Activated naive CD4-positive, alpha-beta T cell treated with anti-CD3 and anti-CD28 coated beads for 36 hours (primary cell): ENCODE measurements at places on chromosomes 2 and 18. TPM values are rescaled to one million over a fixed set of nuclear protein-coding genes. Genes with fewer than 3 reads are reported as not detected.

Gene PNO1
- total RNA-seq: 14.5 TPM

Gene C2orf80
- not detected for total RNA-seq

Gene DUSP2
- 429 TPM for total RNA-seq

Gene EGR4
- total RNA-seq: 0.12 TPM

Gene POTEJ
- total RNA-seq: not detected

Gene MAPK4
- total RNA-seq: not detected

Gene FAP
- total RNA-seq: not detected

- H3K27me3 ChIP-seq: peaks cover 14% of the 10 kb centered on the region
- no peak within 1 kb of the TSS for H3K27ac ChIP-seq
- DNase-seq: no peak
- H3K4me1 ChIP-seq: no peaks in the 10 kb centered on the region
- H3K36me3 ChIP-seq: no peaks in the 10 kb centered on the region
Measured at GRCh38 chr2:162243294-162243693, at the start of gene FAP. Gene FAP (minus strand): TSS chr2:162243445. CDS start chr2:162243327, 118 bp downstream.

- no peaks in the 10 kb centered on the region for H3K36me3 ChIP-seq
- no peaks in the 10 kb centered on the region for H3K27me3 ChIP-seq
- H3K27ac ChIP-seq: no peak overlapping the region
Measured at GRCh38 chr18:56035546-56035945, 447.6 kb upstream of the TCF4 start.

DNA sequence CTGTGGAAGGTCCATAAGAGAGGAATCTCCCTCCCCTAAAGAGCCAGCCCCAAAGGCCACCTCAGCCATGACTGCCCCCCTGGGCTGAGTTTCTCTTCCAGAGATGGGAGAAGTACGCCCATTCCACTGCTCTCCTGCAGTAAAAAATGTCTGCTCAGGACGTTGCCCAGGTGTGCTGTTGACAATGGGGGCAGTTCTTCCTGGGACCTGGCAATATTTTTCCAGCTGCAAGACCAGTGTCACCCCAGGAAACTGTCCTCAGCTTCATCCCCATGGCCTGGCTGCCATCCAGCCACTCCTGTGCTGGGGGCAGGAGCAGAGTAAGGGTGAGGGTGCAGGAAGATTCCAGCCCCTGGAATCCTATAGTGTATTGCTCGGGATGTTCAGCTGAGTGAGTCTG is 14.3 kb downstream of the CELF4 start:
- no peak overlapping the region for H3K4me3 ChIP-seq
- H3K36me3 ChIP-seq: no peaks in the 10 kb centered on the region
- H3K27me3 ChIP-seq: peaks cover 3% of the 10 kb centered on the region
- H3K27ac ChIP-seq: no peak overlapping the region
- no peak for DNase-seq
- no peaks in the 10 kb centered on the region for H3K4me1 ChIP-seq

- no peak for DNase-seq
- peaks cover 5% of the 10 kb centered on the region for H3K27me3 ChIP-seq
- no peak overlapping the region for H3K27ac ChIP-seq
- H3K4me3 ChIP-seq: no peak overlapping the region
Measured at GRCh38 chr2:192155511-192156118, 39.1 kb downstream of the TMEFF2 start.

- no peak overlapping the region for H3K4me3 ChIP-seq
- no peaks in the 10 kb centered on the region for H3K36me3 ChIP-seq
- DNase-seq: no peak
- peaks cover 87% of the 10 kb centered on the region for H3K27me3 ChIP-seq
Measured at GRCh38 chr2:110741491-110741980, 9.2 kb downstream of the ACOXL start.

DNA sequence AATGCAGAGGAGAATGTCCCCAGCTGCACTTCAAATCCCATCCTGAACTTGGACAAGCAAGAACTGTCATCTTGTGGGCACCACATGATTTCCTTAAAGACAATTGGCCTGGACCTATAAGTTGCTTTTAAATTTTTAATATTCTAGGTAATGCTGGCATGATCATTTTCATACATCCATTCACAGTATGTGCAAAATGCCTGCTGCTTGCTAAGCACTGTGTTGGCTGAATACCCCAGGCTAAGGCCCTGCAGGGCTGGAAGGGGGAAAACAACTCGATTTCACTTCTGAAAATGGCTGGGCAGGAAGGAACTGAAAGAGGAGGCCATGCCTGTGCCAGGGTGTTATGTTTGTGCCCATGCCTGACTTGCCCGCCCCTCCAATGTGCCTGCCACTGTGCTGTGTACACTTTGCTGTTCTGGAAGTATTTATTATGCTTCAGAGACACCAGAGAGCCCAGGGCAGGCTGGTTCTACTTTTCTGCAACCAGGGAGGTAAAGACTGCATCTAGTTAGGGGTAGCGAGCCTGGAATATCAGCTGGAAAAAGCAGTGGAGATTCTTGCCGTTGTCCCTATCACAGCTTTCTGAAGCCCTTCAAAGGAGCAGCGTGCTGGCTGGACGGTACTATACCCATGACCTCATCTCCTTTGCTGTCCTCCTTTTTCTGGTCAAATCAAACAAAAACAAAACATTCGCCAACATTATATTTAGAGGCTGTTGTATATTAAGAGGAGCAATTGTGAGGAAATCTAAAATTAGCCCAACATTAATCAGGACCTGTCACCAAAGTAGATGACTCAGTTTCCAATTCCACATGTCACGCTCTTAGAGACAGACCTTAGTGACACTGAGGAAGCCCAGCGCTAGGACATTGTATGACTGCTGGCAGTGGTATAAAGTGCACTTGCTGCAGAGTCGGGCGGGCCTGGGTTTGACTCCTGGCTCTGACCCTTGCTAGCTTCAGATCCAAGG is 158.1 kb downstream of the DDX1 start:
- H3K27me3 ChIP-seq: peaks cover 2% of the 10 kb centered on the region
- no peak overlapping the region for H3K27ac ChIP-seq
- no peak for DNase-seq
- no peaks in the 10 kb centered on the region for H3K36me3 ChIP-seq
- no peaks in the 10 kb centered on the region for H3K4me1 ChIP-seq

GRCh38 chr2:157839162-157839801 is 36.8 kb downstream of the ACVR1 start:
- H3K4me1 ChIP-seq: peaks cover 37% of the 10 kb centered on the region
- DNase-seq: no peak
- no peak overlapping the region for H3K4me3 ChIP-seq

- H3K27me3 ChIP-seq: peaks cover 4% of the 10 kb centered on the region
- no peak overlapping the region for H3K4me3 ChIP-seq
- H3K4me1 ChIP-seq: no peaks in the 10 kb centered on the region
Measured at GRCh38 chr2:199303728-199304177, 154.0 kb downstream of the SATB2 start.

DNA sequence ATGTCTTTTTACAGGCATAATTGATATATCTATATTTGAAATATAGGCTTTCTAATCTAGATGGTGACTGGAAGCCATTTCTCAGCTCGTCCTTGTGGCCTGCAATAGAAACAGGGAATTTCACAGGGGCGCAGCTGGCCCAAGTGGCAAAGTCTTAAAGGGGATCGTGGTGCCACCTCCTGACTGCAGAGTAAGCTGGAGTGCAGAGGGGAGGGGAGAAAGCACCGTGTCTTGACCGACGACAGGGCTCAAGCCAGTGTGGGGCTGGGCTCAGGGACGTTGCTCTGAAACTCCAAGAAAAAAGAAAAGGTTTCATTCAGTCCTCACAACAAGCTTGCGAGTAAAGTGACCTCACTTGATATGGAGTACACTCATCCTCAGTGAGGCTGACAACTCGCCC is 255.1 kb downstream of the DCDC2C start:
- H3K27me3 ChIP-seq: no peaks in the 10 kb centered on the region
- no peak for DNase-seq
- no peaks in the 10 kb centered on the region for H3K36me3 ChIP-seq
- no peak overlapping the region for H3K4me3 ChIP-seq

- DNase-seq: peak; percentile 59
- H3K4me1 ChIP-seq: peaks cover 27% of the 10 kb centered on the region
- H3K4me3 ChIP-seq: no peak overlapping the region
- H3K27ac ChIP-seq: no peak overlapping the region
- H3K27me3 ChIP-seq: no peaks in the 10 kb centered on the region
Measured at GRCh38 chr2:68912732-68913131, 40.0 kb downstream of the GKN2 start.

- no peak overlapping the region for H3K4me3 ChIP-seq
- no peaks in the 10 kb centered on the region for H3K4me1 ChIP-seq
- peaks cover 14% of the 10 kb centered on the region for H3K36me3 ChIP-seq
- H3K27ac ChIP-seq: no peak overlapping the region
Measured at GRCh38 chr2:197577446-197577845, 61.6 kb downstream of the MOB4 start.

DNA sequence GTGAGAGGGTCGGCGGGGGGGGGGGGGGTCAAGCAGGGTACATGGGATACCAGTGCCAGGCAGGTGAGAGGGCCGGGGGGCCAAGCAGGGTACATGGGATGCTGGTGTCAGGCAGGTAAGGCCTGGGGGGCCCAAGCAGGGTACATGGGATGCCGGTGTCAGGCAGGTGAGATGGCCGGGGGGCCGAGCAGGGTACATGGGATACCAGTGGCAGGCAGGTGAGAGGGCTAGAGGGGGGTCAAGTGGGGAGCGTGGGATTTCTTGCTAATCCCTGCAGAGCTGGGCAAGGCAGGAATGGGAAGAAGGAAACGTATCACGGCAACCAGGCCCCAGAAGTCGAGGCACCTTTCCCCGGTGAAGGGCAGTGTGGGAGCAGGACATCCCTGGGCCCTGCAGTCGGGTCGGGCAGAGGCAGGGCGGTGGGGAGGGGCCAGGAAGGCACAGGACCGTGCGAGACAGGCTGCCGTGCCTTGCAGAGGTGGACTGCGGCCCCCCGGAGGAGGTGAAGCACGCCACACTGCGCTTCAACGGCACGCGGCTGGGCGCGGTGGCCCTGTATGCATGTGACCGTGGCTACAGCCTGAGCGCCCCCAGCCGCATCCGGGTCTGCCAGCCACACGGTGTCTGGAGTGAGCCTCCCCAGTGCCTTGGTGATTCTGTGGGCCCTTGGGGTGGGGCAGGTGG is 49.3 kb downstream of the MTERF4 start:
- H3K36me3 ChIP-seq: no peaks in the 10 kb centered on the region
- H3K4me3 ChIP-seq: no peak overlapping the region
- H3K27ac ChIP-seq: no peak overlapping the region
- no peaks in the 10 kb centered on the region for H3K4me1 ChIP-seq
- DNase-seq: no peak

GRCh38 chr2:76930056-76930744 is 592.0 kb downstream of the LRRTM4 start:
- no peak for DNase-seq
- no peaks in the 10 kb centered on the region for H3K36me3 ChIP-seq
- no peak overlapping the region for H3K27ac ChIP-seq
- no peaks in the 10 kb centered on the region for H3K27me3 ChIP-seq

DNA sequence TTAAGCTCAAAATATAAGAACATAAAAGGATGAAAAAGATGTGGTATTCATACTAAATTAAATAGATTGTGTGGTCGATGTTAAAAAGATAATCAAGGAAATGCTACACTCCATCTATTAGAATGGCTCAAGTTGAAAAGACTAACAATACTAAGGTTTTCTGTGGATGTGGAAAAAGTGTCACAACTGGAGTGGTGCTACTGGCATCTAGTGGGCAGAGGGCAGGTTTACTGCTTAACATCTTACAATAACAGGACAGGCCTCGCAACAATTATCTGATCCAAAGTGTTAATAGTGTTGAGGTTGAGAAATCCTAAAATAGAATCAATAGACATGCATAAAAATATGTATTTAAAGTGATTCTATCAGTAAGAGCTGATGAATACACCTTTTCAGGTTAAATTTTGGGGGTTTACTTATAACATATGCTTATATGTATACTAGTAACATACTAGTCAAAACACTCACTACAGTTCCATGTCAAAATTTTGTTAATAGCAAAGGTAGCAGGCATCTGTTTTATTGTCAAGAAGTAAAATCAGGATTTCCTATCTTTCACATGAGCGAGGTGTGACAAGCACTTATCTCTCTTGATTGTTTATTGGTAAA is 91.5 kb upstream of the TMEFF2 start:
- no peak overlapping the region for H3K27ac ChIP-seq
- no peaks in the 10 kb centered on the region for H3K4me1 ChIP-seq
- peak; percentile 20 for DNase-seq
- no peaks in the 10 kb centered on the region for H3K36me3 ChIP-seq
- H3K4me3 ChIP-seq: no peak overlapping the region
